ENCODE measurements at places on chromosomes 1 and 21.

DNA sequence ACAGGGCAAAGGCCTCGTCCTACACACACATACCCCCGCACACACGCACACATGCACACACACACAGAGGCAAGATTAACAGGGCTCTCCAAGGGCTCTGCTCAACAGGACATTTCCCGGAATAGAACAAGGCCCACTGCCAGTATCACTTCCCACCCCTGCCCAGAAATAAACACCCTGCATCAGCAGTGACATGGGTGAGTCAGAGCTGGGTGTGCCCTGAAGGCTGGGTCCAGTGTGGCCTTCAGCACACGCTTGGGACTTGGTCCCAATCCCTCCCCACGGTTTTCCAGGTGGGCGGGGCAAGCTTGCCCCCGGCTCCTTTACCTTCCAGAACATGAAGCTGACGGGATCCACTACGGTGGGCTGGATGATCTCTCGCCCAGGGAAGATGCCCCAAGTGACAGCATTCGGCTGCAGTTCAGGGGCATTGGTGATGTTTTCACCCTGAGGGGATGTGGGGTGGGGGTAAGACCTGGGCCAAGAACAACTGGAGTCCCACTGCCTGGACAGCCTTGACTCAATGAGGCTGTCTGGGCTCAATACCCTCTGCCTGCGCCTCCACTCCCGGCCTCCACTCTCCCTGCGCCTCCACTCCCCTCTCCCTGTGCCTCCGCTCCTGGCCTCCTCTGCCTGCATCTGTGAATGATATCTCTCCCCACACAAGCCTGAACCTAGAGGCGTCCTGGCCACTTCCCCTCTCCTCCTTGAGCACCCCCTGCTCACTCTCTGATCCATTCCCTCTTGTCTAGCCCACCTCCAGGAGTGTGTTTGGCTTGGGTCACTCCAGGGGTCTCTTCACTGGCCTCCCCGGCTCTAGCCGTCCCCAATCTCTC lies 14.7 kb downstream of the MTHFR start:
- no peak for DNase-seq

GRCh38 chr1:156284112-156284511 lies at the start of gene TMEM79:
Gene TMEM79 (plus strand): TSS chr1:156284325. CDS start chr1:156285227, 902 bp downstream.
- no peak for DNase-seq

DNA sequence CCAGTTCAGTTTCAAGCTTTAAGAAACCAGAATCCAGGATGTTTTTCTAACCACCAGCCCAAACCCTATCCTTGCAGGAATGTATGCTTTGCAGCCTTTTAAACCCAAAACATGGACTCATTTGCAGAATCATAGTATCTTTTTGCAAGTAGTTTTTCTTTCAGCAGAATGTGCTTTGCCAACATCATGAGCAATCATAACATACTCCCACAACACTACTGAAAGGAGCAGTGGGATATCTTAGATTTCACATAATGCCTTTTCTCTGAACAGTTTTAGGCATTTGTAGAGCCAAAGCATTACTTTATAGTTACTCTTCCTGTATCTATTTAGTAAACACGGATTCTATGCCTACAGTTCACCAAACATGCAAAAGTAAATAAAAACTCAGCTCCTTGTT lies 10.0 kb upstream of the SH2D2A start:
- no peak for DNase-seq

GRCh38 chr1:50517488-50517887 lies 94.2 kb upstream of the DMRTA2 start:
- no peak for DNase-seq
